ENCODE measurements at places on chromosomes 2 and 18.

- DNase-seq, result no peak
Observed at GRCh38 chr2:10831400-10831985, 18.9 kb upstream of the PDIA6 start.

DNA sequence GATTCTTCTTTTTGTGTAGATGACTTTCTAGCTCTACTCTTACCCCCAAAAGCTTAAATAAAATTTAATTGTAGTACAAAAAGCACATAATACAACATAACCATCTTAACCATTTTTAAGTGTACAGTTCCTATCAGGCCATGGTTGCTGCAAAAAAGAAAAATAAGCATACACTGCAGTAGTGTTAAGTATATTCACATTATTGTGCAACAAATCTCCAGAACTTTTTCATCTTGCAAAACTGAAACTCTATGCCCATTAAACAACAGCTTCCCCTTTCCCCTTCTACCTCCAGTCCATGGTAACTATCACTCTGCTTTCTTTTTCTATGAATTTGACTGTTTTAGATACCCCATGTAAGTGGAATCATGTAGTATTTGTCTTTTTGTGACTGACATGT, 18.1 kb downstream of the PPM1B start:
- DNase-seq, result no peak

DNA sequence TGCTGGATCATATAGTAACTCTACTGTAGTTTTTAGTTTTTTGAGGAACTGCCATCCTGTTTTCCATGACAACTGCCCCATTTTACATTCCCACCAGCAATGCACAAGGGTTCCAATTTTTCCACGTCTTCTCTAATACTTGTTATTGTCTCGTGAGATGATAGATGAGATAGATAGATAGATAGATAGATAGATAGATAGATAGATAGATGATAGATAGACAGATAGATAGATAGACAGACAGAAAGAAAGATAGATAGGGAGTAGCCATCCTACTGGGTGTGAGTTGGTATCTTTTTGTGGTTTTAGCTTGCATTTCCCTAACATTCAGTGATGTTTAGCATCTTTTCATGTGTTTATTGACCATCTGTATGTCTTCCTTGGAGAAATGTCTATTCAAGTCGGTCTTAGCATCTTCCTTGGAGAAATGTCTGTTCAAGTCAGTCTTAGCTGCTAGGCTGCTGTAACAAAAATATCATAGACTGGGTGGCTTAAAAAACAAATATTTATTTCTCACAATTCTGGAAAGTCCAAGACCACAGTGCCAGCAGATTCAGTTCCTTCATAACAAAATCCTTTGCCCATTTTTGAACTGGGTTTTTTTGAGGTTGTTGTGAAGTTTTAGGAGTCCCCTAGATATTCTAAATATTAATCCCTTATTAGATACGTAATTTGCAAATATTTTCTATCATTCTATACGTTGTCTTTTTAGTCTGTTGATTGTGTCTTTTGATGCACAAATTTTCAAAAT, 98.5 kb downstream of the BIN1 start:
- no peak for DNase-seq

- no peak for DNase-seq
Observed at GRCh38 chr2:175918935-175919334, 83.1 kb downstream of the LNPK start.

DNA sequence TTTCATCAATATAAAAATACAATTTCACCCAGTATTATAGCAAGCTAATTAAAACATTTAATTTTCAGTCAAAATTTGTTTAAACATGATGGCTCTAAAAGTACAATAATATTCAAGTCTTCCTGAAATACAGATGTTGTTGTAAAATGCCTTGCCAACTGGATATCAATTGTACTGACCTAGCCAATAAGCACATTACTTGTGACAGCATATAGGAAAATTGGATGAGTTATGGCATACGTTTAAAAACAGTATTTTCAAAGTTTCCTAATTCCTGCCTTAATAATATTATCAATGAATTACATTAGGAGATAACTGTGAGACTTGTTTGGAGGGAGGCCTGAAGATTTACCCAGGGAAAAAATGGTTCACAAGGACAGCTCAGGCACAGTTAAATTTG, 336.9 kb upstream of the CDH20 start:
- DNase-seq, result no peak

GRCh38 chr18:44602845-44603244, 77.8 kb upstream of the SETBP1 start:
- DNase-seq, result no peak

DNA sequence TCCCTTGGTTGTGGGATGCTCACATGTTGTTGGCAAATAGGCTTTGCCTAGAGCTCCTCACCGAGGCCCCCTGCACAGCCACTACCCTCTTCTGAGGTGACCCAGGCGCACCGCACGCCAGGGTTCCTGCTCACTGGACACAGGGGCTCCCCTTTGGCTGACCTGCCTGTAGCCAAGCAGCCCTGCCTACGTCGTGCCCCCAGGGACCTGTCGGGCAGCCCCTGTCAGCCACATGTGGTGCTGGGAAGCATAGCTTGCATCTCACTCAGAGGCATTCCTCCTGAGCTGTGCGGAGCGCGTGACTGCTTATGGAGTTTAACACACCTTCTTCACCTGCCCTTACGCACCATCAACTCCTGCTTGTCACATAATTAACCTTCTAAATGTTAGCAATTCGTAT, 116.3 kb downstream of the ZNF236 start:
- no peak for DNase-seq

DNA sequence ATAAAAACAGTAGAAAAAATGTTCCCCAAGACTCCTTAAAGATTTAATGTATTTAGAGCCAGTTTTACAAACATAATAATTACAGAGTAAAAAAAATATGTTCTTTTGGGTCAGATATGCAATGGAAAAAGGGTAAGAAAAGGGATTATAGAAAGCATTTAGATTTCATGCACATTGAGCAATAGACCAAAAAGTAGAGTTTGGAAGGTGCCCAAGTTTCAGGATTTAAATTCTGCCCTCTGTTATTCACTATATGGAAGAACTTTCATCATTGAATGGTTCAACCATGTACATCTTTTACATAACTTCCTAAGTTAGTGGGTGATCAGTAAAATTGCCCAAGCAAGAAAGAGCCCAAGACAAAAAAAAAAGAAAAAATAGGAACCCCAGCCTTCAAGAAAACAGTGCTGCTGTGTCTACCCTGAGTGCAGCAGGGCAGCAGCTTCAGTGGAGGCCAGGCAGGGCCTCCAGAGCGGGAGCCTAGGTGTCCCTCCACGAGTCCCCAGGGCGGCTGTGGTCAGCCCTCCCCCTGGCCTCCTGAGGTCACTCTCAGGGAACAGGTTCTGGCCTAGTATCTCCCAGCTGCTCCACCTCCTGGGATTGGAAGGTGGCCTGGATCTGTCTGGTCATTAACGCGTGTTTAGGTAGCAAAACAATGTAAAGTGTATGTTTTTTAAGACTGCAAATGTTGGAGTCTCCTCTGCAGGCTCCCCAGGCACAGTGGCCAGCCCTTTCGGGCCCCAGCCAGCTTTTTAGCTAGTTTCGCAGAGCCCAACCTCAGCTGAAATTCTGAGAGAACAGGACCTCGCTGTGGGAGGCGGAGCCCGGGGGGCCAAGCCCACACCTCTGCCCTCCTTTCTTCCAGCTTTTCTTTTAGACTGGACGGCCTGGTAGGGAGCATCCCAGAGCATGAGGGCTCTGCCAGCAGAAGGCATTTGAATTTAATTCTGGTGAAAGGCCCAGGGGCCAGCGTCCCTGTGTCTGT, 77.3 kb downstream of the TEX51 start:
- no peak for DNase-seq

- DNase-seq, result no peak
Observed at GRCh38 chr18:49075681-49076080, 124.9 kb upstream of the SMAD7 start.

GRCh38 chr18:4172196-4173100, 282.7 kb downstream of the DLGAP1 start:
- no peak for DNase-seq

- no peak for DNase-seq
Observed at GRCh38 chr2:55196526-55196925, 35.6 kb downstream of the CLHC1 start.

GRCh38 chr2:38740851-38741731, 10.1 kb downstream of the SRSF7 start:
- DNase-seq, result no peak

DNA sequence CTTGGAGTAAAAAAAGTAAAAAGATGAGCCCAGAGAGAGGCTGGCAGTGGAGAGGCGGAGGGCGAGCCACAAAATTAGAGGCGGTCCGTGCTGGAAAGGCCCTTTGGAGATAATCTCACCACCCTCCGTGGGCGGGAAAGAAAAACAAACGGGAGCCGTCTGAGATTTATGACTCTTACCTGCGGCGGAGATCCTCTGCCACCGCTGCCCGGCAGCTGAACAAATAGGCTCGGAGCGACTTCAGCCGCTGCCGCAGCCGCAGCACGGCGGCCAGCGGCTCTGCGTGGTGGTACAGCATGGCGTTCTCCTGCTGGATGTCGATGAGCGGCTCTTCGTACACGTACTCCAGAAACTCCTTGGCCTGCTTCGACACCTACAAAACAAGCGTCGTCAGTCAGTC, 94.6 kb downstream of the PLEKHM3 start:
- DNase-seq, result no peak

- no peak for DNase-seq
Observed at GRCh38 chr2:32678825-32679224, 51.0 kb downstream of the TTC27 start.

GRCh38 chr2:165008730-165009315, 53.5 kb upstream of the SLC38A11 start:
- no peak for DNase-seq

DNA sequence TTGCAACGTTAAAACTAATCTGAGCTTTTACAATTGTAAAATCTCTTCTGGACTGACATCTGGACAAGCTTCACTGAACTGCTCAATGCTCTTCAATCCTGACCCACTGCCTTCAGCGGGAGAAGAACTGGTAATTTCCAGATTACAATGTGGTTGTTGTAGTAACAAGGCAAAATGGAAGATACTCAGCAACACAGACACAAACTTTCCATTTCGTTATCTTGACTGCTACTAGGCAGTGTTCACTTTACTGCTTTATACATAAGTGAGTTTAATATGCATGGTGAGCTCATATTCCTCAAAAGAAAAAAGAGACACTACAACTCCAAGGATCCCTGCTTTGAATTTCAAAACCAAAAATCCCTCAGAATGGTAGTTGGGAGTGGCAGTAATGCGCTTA, 51.9 kb downstream of the GRB14 start:
- no peak for DNase-seq

DNA sequence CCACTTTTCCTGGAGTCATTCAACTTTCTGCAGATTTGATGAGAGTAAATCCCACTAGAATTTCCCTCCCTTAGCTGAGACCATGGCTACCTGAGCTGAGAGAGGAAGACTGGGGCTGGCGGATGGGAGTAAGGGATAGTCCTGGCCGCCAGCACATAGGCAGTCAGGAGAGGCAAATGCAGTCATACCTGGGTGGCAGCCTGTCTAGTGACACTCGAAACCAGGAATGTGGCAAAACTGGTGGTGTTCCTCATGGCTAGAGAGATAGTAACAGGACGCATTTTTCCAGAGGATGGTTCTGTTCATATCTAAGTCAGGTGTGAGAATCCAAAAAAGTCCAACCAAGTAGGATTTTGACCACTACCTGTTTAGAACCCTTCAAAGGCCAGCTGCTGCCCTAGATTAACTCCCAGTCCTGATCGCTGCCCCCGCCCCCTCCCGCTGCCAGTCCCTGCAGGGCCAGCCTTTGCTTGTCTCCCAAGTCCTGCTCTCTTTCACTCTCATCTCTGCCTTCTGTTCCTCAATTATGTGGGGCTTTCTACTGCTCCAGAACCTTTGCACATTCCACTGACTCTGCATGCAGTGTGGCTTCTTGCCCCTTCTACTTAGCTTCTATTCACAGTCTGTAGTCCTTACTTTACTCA, 17.4 kb upstream of the SCG2 start:
- no peak for DNase-seq

DNA sequence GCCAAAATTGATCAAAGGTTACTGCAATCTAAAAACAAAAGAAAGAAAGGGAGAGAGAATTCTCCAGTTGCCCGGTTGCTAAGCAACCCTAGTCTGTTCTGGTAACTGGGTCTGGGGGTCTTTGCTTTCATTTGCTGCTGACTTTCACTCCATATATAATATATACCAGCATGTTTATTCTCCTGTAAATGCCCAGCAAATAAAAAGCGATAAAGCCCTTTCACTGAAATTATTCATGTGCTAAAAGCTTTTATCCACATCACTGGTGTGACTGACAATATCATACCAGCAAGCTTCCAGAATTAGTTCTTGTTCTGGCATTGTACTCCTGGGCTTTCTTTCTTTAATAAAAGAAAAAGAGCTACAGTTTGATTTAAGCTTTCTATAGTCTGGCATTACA, 75.5 kb upstream of the ST8SIA3 start:
- no peak for DNase-seq

GRCh38 chr18:48992791-48993555, 42.2 kb upstream of the SMAD7 start:
- no peak for DNase-seq

- no peak for DNase-seq
Observed at GRCh38 chr18:63903851-63904570, 3.7 kb upstream of the SERPINB10 start.

DNA sequence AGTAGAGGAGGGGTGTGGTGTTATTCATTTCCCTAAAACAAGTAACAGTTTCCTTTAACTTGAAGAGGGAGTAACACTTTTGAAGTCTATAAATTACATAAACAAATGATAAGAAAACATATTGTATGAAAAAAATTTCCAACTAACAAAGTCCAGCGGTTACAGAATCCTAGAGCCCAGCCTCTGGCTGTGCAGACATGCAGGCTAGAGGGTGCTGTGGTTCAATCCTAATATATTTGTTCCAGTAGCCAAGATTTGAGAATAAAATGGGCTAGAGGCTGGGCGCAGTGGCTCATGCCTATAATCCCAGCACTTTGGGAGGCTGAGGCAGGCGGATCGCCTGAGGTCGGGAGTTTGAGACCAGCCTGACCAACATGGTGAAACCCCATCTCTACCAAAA, 56.9 kb downstream of the WDR75 start:
- no peak for DNase-seq

- no peak for DNase-seq
Observed at GRCh38 chr2:47654790-47655562, 128.0 kb upstream of the MSH6 start.

GRCh38 chr2:96236882-96237281, 28.3 kb upstream of the STARD7 start:
- DNase-seq, result no peak

DNA sequence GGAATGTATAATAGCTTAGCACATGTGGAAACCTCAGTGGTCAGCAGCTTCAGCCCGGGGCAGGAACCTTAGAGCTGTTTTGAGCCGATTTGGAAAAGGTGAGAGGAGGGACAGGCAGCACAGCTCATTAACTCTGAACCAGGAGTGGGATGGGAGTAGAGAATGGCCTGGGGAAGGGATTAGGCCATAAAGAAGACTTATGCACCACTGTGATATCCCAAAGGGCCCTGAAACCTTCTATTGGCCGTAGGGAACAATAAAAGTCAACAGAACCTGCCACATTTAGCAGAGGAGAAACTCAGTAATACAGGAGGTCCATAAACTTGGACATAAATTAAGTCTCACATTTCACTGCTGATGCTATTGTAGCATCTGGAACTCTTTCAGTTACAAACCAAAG, 124.2 kb upstream of the REV1 start:
- DNase-seq, result no peak

Data from activated CD8-positive, alpha-beta memory T cell treated with anti-CD3 and anti-CD28 coated beads for 48 hours (primary cell).